Esophagus mucosa (tissue), 1 donor: ENCODE measurements at places on chromosomes 3 and 15. TPM values are rescaled to one million over a fixed set of nuclear protein-coding genes. Genes with fewer than 3 reads are reported as not detected.

ERICH6 gene
- not detected for total RNA-seq

CKMT1A gene
- total RNA-seq = 63.2 TPM

BLM gene
- 4.3 TPM for total RNA-seq

SLC22A14 gene
- total RNA-seq = 0.24 TPM

KCNMB3 gene
- 0.68 TPM for total RNA-seq

SYNM gene
- 6.0 TPM for total RNA-seq

CLSTN2 gene
- total RNA-seq = 1.5 TPM

CCDC33 gene
- 0.32 TPM for total RNA-seq

HDC gene
- 0.32 TPM for total RNA-seq

TMCO5A gene
- total RNA-seq = not detected

DNA sequence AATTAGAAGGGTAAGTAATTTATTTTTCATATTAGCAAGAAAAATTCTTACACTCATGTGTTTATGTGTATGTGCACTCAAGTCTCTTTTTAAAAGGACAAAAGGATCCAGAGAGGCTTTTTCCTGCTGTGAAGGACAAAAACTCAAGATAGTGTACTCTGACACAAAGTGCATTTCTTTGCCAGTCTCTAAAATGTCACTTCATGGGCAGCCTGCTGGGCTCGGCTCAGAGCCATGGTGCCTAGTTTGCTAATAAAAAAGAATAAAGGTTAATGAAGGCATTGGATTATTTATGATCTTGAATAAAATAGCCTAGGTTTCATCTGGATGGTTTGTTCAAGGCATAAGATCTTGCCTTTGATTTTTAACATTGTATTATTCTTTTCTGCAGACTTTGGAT is 989.0 kb downstream of the TBL1XR1 start:
- no peak for ATAC-seq

GRCh38 chr15:80732167-80732566 is 37.1 kb downstream of the ABHD17C start:
- ATAC-seq = no peak

GRCh38 chr3:194396859-194397756 is 2.0 kb downstream of the GP5 start:
- ATAC-seq = peak; percentile 81

DNA sequence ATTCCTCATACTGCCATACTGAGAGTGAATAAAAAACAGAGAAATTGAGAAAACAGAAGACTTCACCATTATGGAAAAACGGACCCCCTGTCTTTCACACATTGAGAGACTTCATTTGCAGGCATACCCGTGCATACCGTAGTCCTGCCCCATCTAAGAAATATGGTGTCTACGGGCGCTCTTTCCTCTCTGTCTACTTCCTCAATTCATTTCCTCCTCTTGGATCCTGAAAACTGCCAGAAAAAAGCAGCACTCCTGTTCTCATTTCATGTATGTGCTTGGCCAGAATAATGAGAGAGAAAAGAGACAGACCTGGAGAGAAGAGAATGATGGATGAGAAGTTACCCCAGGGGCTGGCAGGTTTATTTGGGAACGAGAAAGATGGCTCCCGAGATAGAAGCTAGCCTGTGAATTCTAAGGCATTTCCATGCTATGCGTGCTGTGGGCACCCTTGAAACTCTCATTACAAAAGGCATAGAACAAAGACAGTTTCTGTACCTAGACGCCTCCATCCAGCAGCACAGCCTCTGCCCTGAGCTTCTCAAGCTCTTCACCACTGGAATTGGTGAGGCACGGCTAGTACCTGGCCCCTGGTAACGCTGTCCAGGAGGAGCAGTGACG is 62.5 kb upstream of the EPHB3 start:
- no peak for ATAC-seq

GRCh38 chr15:95687686-95688085 is 642.8 kb upstream of the NR2F2 start:
- no peak for ATAC-seq

GRCh38 chr3:128706086-128706615 is 19.8 kb upstream of the RAB7A start:
- ATAC-seq = no peak

DNA sequence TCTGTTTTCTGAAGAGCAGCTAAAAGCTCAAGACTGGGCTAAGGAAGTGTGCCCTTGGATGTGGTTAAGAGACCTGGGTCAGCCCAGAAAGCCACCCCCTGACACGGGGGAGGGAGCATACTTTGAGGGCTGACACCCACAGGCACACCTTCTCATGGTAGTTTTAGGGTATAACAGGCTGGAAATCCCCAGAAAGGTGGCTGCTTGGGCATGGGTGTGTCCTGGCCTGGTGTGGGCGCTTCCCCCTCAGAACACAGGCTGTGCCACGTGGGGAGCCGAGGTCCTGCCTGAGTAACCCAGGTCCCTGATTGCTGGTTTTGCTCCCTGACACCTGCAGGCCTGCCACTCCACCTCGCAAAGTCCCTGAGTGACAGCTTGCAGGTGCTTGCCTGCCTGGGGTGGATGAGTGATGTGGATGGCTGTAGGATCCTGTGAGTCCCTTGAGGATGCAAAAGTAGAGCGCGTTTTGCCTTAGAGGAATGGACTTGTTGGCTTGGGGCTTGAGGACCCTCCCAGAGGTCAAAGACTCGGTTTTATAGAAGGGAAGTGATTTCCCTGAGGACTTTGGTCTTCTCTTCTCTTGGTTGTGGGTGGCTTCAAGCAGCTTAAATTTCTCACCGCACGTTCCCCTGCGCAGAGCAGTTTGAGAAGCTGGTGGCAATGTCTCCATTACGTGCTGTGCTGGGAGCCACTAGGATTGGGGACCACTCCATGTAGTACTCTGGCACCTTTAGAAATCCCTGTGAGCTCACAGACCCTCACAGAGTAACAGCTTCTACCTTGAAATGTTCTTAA is 94.4 kb downstream of the DNASE1L3 start:
- peak; percentile 40 for ATAC-seq

DNA sequence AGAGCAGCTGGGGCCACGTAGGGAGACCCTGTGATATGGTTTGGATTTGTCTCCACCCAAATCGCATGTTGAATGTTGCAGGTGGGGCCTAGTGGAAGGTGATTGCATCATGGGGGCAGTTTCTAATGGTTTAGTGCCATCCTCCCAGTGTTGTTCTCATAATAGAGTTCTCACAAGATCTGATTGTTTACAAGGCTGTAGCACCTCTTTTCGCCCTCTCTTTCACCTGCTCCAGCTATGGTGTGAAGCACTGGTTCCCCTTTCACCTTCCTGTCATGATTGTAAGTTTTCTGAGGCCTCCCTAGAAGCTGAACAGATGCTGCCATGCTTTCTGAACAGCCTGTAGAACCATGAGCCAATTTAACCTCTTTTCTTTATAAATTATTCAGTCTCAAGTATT is 198.9 kb upstream of the CBLB start:
- no peak for ATAC-seq

- peak; percentile 62 for ATAC-seq
Observed at GRCh38 chr3:149145974-149146373, 16.5 kb downstream of the HPS3 start.

DNA sequence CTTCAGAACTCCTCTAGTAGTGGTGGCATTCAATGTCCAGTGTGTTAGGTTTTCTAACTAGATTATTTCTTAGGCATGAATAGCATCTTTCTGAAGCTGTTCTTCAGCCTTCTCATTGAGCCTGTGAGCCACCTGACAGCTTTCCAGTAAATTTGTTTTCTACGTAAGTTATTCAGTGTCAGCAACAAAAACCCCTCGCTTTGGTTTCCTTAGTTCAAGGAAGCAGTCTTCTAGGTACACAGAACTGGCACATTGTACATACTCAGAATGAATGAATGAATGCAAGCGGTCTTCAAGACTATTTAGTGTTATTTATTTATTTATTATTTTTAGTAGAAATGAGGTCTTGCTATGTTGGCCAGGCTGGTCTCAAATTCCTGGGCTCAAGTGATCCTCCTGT is 44.9 kb downstream of the DRD3 start:
- no peak for ATAC-seq

DNA sequence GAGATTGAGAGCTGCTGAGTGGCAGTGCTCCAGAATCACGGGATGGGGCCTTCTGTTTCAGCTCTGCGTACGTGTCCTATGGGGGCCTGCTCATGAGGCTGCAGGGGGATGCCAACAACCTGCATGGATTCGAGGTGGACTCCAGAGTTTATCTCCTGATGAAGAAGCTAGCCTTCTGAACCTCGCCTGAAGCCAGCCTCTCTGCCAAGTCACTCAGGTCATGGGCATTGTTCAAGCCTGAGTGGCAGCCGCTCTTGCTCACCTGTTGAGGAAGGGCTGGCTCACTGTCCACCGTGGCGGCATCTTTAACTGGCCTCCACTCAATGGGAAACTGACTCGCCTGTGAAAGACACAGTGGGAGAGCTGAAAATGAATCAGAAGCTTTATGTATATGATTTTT is 6.6 kb downstream of the POLR2H start:
- ATAC-seq = no peak

DNA sequence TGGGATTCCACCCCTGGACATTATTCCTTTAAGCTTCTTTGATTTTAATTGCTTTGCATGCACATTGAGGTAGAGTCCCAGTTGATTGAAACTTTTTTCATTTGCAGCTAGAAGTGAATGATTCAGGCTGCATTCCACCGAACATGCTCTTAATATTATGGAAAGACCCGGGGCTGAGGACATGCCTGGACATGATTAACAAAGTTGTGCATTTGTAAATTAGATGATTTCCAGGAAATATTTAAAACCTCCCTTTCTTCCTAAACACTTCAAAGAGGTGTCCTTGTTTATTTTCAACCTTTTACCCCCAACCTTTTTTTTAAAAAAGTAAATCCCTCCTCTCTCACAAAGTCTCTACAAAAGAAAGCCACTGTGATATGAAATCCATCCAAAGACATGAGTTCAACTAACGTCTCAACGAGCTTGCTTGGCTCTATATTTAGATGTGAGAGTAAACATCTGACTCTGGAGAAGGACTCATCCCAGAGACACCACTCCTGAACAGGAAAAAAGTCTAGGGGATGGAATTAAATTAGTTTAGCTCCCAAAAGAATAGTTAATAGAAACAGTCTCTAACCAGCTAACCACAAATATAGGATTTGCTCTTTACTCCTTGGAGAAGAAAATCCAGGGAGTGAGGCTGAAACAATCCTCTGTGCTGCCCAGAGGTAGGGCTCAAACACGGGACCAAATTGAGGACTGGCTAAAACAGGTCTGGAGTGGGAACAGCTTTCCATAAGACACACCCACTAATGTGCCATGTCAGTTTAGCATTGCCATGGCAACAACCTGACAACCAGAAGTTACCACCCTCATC is 83.1 kb downstream of the XXYLT1 start:
- peak; percentile 31 for ATAC-seq

DNA sequence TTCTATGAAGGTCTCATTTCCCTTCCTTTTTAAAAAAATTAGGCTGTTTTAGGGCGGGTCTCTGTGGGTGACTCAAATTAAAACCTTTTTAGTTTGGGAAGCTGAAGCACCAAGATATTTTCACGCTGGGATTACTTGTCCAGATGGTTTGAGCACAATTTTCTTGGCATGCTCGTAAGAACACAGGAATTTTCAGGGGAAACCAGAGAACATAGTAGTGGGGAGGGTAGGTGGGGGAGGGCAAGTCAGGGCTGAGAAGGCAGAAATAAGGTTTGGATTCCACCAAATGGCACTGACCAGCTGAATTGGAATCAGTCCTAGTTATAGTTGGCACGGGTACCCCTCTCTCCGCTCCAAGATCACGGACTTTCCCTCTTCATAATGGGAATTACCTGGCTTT is 97.3 kb upstream of the LRIG1 start:
- no peak for ATAC-seq

DNA sequence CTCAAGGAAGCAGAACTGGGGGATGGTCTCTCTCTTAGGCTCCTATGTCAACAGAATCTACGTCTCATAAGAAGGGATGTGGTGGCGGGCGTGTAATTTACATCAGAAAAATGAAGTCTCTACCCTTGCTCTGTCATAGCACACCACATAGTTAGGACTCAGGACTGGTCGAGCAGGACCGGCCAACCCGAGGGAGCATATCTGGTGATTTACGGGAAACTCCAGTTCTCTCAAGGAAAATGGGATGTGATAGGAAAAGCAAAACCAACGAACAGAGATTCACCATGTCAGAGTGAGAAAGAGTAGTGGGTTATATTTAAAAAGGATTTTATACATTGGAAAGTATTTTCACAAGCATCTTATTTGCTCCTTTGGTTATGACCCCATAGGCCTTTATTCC is 54.7 kb downstream of the IGF2BP2 start:
- no peak for ATAC-seq

DNA sequence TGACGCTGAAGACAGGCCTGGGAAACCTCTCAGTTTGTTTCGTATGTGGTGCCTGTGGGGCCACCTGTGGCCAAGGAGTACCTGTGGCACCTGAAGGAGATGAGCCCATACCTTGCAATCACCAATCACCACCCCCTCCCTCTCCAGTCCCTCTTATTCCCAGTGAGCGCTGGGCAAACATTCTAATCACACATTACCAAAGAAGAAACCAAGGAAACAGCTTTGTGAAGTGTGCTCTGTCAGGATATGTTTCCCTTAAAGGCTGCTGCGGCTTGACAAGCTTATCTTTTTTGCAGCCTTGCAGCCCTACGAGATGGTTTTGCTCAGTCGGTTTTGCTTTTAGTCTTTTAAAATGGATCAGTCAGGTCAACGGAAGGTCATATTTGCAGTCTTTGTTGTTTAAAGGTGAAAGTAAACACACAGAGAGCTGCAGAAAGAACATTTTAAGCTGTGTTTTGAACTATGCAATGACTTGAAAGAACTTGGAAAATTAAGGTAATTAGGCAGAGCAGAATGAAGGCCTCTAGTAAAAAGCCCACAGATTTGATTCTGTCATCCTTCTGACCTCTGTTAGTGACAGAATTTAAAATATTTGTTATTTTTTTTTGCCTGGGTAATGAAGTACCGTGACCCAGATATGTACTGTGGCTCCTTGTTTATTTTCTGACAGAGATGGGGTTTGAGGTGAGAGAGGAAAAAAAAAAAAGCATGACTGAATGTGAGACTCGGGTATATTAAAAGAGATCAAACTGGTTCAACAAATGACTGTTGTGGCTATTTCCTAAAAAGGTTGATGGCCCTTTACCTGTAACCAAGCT is 461.4 kb downstream of the NSUN3 start:
- ATAC-seq = no peak
